ENCODE measurements at places on chromosomes 13 and 19.

DNA sequence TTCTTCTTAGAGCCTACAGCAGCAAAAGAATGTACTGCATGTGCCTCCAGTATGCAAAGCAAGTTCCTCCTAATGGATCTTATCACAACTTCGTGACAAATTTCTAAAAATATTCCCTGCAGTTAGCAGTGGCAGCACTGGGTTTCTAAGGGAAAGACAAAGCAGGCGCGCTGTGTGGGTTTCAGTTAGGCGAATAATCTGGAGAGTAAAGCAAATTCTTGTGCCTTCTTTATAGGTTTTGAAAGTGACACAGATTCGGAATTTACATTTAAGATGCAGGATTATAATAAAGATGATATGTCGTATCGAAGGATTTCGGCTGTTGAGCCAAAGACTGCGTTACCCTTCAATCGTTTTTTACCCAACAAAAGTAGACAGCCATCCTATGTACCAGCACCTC lies 167.9 kb downstream of the LMO7 start:
- DNase-seq: no peak

DNA sequence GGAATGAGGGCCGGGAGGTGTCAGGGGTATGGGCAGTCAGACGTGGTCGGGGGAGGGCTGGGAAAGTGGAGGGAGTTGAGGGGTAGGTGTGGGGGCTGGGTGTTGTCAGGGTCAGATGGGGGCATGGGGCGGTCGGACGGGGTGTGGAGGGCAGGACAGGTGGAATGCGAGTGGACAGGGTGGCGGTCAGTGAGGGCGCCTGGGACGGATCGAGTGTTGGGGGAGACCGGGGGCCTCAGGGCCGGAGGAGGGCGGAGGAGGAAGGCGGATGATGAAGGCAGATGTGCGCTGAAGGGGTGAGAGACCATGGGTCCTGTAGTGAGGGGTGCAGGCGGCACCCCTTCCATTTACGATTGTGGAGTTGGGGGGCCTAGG lies 5.7 kb downstream of the TBCB start:
- DNase-seq: no peak

DNA sequence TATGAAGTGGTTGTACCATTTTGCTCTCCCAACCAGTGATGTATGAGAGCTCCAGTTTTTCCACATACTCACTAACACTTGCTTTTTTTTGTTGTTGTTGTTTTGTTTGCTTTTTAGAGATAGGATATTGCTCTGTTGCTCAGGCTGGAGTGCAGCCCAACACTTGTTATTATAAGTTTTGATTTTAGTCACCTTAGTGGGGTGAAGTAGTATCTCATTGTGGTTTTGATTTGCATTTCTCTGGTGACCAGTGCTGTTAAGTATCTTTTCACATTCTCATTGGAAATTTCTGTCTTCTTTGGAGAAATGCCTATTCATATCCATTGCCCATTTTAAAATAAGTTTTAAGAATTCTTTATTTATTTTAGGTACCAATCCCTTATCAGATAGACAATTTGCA lies 31.3 kb downstream of the CYP4F22 start:
- no peak for DNase-seq

DNA sequence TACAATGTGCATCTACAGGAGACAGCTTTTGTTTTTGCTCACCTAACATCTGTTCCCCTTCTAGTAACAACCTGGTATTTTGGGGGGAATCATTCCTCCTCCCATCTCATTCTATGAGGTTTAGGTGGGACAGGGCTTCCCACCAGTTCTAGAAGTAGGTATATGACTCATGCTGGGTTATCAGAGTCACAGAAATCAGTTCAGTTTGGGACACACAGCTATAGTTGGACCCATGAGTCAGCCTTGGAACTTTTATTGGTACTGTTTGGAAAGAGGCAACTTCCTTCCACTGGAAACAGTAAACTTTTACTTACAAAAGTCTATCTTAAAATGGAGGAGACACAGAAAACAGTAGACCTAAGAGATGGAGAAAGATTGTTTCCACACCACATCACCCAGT lies 185.5 kb downstream of the DNAJC3 start:
- no peak for DNase-seq

DNA sequence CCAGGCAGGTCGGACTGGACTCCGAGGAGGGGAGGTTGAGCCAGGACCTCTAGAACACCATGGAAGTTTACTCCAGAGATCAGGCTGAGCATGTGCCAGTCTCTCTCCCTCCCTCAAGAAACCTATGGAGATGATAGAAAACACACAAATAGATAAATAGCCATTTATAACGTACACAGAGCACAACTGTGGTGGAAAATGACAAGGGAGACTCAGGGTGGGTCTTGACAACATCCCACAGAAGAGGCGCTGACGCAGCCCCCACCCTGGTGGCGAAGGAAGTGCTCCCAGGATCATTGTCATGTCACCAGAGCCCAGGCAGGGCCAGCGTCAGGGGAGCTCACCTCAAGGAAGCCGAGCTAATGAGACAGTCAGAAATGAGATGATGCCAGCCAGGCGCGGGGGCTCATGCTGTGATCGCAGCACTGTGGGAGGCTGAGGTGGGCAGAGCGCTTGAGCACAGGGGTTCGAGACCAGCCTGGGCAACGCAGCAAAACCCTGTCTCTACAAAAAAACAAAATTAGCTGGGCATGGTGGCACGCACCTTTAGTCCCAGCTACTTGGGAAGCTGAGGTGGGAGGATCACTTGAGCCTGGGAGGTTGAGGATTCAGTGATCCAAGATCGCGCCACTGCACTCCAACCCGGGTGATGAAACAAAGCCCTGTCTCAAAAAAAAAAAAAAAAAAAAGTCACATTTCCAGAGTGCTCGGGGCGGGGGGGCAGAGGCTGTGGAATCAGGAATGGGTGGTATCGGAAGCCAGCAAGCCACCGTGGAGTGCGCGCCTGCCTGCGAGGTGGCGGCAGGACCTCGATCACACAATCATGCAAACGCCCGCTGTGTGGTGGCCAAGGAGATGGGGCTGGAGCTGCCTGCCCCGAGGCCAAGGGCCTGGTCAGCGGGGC lies 178.4 kb downstream of the KDM4B start:
- DNase-seq: peak; percentile 15

DNA sequence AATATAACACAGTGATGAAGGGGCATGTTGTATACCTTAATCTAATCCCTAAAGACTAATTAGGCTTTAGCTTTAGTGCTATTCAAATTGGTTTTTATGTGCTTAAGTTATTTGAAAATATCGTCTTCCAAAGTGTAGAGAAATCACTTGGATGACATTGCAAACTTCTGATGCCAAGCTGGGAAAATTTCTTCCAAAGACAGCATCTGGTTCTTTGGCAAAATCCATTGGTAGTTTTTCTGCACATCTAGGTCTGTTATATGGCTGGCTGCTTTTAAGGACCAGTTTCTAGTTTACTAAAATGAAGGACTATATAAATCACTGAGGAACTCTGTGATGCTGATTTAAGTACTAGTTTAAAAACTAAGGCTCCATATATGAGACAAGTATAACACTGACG lies 2362.3 kb downstream of the PCDH9 start:
- DNase-seq: no peak

DNA sequence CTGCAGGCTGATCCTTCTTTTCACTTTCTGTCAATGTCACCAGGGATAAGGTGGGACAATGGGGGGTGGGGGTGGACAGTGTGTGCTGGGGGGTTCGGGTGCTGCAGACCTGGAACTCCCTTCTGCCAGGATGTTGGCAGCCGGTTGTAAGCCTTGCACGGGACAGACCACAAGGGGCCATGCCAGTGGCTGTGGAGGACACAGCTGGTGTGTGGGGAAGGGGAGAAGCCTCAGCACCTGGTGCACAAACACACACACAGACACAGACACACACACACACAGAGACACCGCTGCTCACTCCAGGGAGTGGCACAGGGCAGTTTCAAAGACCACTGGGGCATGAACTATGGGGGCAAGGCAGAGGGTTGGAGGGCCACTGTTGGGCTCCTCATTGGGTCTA lies 3.6 kb downstream of the F2RL3 start:
- no peak for DNase-seq

GRCh38 chr13:48528720-48529119 lies 4.2 kb downstream of the RCBTB2 start:
- DNase-seq: no peak

DNA sequence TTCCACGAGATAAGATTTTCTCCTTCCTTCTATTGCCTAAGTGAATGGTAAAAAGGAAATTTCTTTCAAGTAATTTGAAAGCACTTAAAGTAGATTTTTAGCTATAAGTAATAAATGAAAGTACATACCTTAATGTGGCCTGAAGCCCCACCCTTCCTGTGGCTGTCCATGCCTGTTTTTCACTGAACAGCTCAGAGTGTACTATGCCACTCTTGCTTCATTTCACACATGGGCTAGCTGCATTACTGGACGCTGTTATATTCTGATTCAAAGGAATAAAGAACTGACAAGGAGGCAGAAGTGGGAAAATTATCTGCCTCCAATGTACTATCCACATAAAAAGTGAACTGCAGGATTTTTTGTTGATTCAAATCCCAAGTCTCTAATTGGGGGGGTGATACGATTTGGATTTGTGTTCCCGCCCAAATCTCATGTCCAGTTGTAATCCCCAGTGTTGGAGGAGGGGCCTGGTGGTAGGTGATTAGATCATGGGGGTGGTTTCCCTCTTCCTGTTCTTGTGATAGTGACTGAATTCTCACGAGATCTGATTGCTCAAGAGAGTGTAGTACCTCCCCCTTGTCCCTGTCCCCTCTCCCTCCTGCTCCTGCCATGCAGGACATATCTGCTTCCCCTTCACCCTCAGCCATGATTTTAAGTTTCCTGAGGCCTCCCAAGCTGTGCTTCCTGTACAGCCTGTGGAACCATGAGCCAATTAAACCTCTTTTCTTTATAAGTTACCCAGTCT lies 154.7 kb upstream of the SGCG start:
- DNase-seq: no peak

Data from left colon (tissue), 2 donors.